ENCODE measurements at places on chromosomes 7 and 10.

DNA sequence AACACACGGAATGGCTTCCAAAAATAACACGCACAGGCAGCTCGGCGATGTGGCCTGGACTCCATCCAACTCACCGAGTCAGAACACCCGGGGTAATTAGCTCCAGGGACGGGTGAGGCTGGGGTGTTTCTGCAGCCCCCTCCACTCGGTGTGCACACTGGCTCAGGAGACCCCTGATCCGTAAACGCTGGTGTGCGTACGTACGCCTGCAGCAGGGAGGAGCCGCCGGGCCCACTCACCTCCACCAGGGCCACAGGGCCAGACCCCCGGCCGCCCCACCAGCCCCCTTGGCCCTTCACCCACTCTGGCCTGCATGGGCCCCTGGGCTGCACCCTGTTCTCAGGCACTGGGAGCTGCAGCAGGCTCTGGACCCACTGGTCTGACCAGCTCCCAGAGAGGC lies 22.4 kb upstream of the UTF1 start:
- DNase-seq, result no peak

DNA sequence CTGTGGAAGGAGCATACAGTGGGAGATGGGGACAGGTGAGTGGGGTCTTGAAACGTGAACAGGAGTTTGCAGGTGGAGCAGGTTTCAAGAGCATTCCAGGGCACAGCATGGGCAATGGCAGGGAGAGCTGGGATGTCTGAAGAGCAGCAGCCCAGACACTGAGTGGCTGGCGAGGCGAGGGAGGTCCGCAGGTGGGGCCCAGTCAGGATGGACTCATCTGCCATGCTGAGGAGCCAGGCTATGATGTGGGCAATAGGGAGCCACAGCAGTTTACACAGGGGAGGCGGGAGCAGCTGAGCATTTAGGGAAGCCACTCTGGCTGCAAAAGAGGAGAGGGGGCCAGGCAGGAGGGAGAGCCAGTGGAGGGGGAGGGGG lies 138.7 kb downstream of the FAM53B start:
- DNase-seq, result no peak

DNA sequence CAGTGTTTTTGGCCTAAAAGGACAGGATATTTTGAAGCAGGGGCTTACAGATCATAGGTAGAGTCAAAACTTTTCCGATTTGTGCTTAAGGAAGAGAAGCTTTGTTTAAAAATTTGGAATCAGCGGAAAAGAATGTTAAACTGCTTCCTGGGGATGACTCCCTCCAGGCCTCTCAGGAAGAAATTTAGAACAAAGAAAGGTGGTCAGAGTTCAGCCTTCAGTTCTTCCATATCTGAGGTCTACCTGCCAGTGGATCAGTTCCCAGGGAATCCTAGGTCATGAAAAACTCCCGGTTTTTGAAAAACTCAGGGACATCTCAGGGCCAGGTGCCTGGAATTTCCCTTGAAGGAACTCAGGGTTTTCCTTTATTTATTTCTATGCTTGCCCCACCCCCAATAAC lies 100.3 kb downstream of the MCU start:
- DNase-seq, result no peak

- DNase-seq, result no peak
Measured at GRCh38 chr10:59289853-59290252, 72.5 kb downstream of the FAM13C start.

DNA sequence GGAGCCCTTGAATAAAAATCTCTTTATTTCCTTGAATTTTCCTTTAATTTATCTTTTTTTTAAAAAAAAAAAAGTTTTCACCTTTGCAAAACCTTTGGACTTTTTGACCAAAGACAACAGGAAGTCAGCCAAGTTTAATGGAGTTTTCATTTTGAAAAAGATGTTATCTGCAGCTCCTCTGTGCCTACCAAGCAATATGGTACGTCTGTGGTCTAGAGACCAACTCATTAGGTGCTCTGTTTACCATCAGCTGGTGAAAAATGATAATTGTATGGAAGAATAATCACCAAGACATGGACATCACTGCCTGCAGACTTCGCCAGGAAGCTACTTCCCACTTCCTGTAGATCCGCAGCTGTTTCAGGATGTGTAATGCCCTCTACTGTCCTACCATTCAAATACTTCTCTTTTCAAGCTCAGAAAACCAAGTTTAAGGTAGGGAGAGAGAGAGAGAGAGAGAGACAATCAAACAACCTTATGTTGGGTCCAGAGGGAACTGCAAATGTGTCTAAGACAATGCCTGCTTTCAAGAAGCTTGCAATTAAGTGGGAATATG lies 18.7 kb downstream of the PLXNA4 start:
- DNase-seq, result no peak

GRCh38 chr10:77667426-77668324 lies 30.1 kb upstream of the KCNMA1 start:
- DNase-seq, result no peak

DNA sequence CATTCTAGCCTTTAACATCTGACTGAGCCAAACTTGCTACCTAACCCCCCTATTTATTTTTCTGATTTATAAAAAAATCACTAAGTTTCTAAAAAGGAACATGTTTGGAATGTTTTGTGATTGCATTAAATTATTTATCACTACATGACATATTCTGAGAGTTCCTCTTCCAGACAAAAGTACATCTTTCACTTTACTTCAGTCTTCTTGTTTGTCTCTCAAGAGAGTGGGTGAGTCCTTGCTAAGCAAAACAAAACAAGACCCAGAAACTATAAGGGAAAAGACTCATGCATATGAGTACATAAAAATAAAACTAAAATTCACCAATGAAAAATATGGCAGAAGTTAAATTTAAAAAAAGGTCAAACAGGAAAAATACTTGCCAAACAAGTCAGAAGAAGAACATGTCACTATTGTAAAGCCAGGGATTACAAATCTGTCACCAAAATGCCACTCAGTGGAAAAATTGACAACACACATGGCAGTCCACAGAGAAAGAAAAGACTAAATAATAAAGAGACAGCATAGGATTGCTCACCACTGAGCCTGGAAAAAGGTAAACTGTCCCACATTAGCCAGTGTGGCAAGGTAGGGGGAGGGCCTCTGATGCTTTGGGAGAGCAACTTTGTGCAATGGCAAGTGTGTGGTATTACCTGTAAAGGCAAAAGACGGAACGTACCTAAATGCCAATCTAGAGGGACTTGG lies 166.7 kb upstream of the ZNF32 start:
- DNase-seq, result no peak

DNA sequence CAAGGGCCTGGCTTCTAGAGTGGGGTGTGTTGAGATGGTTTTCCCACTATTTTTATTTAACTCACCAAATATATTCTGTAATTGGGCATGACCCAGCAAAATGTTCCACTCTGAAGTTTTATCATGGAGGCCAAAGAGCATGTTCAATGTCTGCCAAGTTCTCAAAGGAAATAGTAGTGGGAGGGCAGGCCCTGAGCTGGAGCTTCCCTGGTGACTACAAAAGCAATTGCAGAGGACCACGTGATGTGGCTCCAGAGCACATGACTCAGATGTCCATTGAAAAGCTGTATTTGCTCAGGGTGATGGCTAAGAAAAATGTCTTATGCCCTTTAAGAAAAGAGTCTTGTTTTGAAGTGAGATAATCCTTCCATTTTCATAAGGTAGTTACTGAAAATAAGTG lies 1024.8 kb downstream of the LRMDA start:
- no peak for DNase-seq

DNA sequence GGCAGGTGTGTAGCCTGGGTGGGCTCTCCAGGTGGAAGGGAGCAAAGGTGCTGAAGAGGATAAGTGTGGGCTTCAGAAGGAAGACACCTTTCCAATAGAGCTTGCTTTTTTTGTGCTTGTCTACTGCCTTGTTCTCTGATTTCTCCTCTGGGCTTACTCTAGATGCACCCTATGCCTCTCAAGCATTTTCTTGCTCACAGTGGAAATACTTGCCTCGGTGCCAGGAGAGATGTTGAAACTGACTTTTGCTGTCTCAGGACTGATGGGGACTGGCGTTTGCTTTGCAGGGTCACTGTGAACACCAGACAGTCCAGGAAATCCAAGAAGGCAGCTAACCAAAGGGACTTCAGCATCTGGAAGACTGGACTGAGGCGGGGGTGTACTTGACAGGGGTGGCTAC lies 187.9 kb downstream of the SNX10 start:
- DNase-seq, result no peak

- DNase-seq, result no peak
Measured at GRCh38 chr10:17418249-17418648, 36.1 kb downstream of the ST8SIA6 start.

DNA sequence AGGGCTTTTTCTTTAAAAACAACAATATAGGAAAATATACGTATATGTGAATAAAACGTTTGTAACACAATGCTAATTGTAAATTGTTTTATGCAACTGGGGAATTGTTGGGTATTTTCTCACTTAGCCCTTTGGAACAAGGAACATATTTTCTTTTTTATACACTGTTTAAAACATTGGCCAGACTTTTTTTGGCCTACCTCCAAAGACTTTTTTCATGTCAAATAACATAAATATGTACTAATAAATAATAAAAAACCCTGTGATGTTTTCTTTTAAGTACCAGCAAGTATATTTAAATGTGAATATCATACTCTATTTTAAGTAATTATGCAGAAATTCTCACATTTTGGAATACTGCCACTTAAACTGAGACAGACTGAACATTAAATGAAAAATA lies 15.7 kb downstream of the TMEM106B start:
- no peak for DNase-seq

GRCh38 chr7:75559976-75560365 lies 67.9 kb downstream of the SPDYE5 start:
- no peak for DNase-seq

DNA sequence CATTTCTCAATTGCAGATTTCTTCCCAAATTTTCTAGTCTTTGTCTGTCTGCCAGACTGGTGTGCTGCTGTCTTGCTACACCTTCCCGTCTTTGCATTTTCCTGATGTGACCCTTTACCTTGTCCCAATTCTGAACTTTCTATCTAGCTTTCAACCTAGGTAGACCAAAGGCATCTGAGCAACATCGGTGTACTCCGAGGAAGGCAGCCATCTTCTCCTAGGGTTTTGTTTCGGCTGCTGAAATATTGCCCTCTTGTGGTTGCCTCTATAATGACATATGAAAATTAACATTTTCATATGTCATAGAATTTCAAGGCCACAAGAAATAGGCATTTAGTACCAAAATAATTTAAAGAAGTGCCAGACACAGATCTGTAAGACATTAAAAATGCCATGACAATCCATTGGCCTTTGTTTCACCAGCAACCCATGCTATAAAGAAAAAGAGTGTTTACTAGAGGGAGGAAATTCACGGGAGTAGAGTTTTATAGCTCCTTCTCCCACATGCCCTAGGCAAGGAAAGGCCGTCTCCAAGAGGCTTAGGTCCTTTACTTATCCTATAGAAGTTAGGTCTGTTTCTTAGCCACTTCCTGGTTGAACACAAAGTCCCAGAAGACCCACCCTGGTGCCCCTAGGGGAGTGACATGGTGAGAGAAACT lies 23.4 kb downstream of the OR9A2 start:
- DNase-seq, result peak; percentile 3

- DNase-seq, result no peak
Measured at GRCh38 chr10:71648933-71649320, 70.7 kb downstream of the C10orf105 start.

GRCh38 chr10:115879372-115880089 lies 393.5 kb downstream of the GFRA1 start:
- no peak for DNase-seq

DNA sequence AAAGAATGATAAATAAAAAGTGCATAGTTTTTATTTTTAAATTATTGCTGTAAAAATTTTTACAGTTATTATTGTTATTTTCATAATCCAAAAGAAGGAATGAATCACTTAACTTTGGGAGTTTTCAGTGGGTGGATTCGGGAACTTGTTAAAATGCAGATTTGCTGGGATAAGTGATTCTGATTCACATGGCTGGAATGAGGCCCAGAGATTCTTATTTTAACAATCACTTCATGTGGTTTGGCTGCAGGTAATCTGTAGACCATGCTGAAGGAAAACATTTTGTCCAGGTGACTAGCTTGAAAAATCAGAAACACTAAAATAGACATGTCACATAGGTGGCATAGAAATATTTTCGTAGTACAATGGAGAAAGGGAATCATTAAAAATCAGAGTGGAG lies 13.9 kb downstream of the CROT start:
- no peak for DNase-seq

DNA sequence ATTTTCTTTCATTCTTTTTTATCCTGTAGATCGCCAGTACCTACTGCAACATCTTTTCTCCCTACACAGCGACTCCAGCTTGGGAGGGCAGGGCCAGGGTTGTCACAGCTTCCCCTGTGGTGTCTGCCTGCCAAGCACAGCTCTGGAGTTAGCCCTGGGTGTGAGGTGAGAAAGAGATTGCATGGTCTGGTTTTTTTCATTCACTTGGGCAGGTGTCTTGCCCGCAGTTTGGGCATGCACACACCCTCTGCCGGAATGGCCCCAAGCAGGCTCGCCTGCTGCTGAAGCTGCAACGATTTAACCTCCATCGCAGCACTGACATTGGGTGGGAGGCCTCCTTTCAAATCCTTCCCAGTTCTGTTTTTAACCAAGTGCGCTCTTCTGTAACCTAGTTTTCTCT lies 132.8 kb downstream of the WNT2 start:
- no peak for DNase-seq

GRCh38 chr7:22443370-22444180 lies 56.4 kb downstream of the STEAP1B start:
- DNase-seq, result no peak

- no peak for DNase-seq
Measured at GRCh38 chr7:14859267-14859666, 43.3 kb downstream of the DGKB start.

GRCh38 chr10:118823256-118823907 lies 68.6 kb upstream of the CACUL1 start:
- no peak for DNase-seq

GRCh38 chr7:129626896-129627295 lies 15.4 kb downstream of the NRF1 start:
- DNase-seq, result no peak

DNA sequence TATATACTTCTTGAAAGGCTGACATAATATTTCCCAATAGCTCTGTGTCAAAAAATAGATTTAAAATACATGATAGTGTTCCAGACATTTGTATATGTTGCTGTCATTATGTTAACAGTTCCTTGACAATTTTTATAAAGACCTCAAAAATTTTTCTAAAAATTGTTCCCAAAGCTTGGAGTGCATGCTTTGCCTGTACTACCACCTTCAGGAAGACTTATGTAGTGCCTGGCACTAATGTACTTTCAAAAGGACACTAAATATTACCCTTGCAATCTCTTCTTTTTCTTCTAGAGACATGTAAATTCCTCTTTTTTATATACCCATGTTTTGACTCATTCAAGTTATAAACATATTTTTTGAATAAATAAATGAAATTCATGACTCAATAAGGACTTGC lies 48.0 kb upstream of the SP8 start:
- no peak for DNase-seq

DNA sequence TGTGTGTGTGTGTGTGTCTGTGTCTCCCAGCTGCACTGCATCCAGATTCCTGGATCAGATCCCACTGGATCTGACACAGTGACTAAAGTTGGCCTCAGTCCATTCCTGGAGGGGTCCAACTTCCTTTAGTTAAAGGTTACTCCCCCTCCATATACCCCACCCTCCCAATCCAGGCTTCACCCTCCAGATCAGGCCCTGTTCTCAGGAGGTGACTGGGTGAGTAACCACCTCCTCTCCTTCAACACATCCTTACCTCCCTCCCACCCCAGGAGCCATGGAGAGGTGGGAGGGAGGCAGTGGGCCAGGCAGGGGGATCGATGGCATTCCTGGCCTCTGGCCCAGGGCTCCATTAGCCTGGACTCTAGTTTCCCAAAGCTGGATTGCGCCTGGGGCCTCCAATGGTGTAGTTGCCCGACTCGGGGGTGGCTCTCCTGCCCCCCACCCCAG lies 11.3 kb downstream of the KCNIP2 start:
- DNase-seq, result no peak

Measured in activated CD4-positive, CD25-positive, alpha-beta regulatory T cell (primary cell).